ENCODE measurements at places on chromosomes 7 and 10.

DNA sequence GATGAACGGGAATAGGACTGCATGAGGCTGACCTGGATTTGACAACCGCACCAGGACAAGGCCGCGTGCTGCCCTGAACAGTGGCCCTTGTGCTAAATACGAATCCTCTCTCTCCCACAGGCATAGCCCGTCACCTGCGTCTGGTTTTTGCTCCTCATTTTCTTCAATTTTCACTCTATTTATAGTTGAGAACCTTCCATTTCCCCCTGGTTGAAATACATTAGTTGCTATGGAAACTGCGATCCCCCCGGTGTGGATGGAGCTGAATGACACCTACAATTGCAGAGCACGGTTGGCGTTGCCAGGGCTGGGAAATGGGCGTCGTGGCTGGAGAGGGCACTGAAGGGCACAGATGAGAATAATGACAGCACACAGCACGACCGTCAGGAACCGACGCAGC is 158.6 kb upstream of the PITRM1 start:
- DNase-seq: no peak

- DNase-seq: no peak
Measured at GRCh38 chr7:117237646-117238045, 85.2 kb downstream of the WNT2 start.

- DNase-seq: no peak
Measured at GRCh38 chr10:63666836-63667383, 145.7 kb downstream of the REEP3 start.

GRCh38 chr10:94186722-94187121 is 176.0 kb downstream of the NOC3L start:
- no peak for DNase-seq

DNA sequence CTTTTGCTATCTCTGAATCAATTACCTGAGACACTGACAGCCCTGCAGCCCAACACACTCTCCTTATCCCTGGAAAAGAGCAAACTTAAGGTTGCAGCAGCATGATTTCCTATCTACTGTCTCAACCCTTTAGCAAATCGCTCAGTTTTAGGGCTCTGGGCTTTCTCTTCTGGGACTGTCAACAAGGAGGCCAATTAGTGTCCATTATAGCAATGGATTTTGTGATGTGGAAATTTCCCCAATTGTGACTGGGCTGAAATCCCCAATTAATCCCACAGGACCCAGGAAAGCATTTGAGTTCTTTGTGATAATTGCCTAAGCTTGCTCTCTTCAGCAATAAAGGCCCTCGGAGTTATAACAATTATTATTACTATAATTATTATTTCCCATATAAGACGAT is 197.0 kb downstream of the ZNF438 start:
- no peak for DNase-seq

- no peak for DNase-seq
Measured at GRCh38 chr7:138720286-138720685, 19.1 kb upstream of the SVOPL start.

GRCh38 chr10:30396698-30397097 is 37.3 kb upstream of the MAP3K8 start:
- DNase-seq: no peak

DNA sequence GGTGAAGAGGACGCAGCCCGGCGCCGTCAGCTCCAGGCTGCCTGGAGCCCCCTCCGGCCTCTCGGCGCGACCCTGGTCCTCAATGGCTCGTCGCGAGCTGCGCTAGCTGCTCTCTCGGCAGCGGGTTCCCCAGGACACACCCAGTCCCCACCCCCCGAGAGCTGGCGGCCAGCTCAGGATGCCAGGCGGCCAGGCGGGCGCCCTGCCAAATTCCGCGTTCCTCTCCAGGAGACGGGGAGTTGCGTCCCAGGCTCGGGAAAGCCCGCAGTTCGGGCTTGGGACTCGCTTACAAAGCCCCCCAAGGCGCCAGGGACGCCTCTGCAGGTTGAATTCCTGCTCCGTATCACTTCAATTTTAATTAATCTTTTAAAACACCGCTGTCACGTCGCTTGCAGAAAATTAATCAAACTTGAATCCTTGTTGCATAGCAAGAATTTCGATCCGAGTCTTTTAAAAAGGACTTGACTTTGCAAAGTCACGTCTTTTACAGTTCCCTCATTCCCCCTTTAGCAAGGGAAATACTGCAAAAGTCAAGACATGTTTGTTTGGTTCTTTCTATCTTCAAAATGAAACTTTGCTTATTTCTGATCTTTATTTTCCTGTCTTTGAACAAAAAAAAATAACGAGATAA is 28.2 kb downstream of the SKIDA1 start:
- DNase-seq: no peak

- DNase-seq: no peak
Measured at GRCh38 chr10:104297697-104298660, 29.0 kb downstream of the GSTO2 start.

DNA sequence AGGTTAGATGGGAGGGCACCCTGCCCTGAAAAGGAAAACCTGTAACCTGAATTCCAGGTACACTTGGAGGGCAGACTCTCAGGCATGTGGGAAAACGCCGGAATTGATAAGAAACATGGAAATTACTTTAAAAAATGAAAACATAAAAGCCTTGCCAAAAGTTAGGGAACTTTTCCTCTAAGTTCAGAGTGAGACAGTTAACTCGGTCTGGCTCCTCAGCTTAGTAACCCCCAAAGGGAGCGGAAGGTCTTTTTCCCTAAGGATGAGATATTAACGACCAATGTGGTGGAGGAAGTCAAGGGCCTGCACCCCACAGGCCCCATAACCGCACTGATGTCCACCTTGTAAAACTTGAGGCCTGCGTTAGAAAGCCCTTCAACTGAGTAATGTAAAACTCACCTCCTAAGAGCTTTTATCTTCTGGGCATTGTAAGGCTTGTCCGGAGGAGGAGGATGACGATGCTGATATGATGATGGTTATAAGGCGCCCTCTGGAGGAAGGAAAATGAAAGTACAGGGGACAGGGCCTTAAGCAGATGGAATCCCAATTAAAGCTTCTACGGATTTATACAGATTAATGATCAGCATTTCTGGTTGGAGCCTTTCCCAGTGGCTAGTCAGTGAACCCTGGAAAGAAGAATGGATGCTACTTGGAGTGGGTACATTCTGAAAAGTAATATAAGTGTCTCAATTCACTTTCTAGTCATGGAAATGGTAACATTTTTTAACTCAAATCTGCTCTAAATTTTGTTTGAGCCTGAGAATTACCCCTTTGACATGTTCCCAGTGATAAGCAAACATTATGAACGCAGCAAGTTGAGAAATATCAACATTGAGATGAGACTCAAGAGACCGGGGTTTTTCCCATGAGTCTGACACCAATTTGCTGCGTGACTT is 694 bp downstream of the COL1A2 start:
- peak; percentile 23 for DNase-seq

DNA sequence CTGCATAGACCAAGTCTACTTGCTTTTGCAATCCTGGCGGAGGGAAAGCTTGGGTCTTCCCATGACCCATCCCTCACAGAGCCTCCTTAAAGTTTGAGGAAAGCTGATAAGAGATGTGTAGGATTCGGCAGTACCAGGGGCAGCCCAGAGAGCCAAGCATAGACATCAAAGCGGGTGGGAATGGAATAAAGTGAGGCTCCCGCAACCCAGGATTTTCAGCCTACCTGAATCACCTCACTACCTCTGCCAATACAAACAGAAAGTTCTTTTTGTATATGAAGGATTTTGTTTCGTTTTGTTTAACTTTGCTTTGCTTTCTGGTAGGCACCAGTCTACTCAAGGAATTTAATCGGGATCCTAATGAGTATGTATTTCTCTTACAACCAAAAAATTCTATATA is 451.7 kb downstream of the PLXNA4 start:
- DNase-seq: no peak

DNA sequence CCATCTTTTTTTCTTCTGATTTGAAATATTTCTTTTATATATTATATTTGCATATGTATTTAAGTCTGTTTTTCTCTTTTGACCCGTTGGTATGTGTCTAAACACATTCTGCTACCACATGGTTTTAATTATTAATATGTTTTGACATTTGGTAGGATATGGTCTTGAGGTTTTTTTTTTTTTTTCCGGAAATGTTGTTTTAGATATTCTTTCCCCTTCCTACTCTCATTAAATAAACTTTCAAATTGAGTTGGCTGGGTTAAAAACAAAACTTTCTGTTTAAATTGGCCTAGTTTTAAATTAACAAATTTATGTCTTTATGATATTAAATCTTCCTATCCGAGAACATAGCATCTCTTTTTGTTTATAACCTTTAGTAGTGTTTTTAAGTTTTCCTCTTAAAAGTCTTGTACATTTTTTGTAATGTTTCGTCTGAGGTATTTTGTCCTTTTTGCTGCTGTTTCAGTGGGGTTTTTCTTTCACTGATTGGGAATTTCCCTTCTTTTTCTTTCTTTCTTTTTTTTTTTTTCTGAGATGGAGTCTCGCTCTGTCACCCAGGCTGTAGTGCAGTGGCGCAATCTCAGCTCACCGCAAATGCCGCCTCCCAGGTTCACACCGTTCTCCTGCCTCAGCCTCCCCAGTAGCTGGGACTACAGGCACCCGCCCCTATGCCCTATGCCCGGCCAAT is 25.4 kb downstream of the STAM start:
- peak; percentile 67 for DNase-seq

GRCh38 chr7:33722383-33723101 is 182.8 kb upstream of the BMPER start:
- DNase-seq: no peak

DNA sequence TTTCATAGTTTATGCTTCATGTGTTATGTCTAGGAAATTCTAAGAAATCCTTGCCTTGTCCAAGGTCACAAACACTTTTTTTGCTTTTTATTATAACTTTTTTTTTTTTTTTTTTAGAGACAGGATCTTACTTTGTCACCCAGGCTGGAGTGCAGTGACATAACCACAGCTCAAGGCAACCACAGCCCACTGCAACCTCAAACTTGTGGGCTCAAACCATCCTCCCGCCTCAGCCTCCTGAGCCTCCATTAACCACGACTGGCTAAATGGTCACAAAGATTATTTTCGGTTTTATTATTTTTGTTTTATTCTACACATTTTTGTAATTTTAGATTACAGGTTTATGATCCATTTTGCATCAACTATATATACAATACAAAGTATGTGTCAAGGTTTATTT is 7.1 kb upstream of the FAM204A start:
- no peak for DNase-seq

DNA sequence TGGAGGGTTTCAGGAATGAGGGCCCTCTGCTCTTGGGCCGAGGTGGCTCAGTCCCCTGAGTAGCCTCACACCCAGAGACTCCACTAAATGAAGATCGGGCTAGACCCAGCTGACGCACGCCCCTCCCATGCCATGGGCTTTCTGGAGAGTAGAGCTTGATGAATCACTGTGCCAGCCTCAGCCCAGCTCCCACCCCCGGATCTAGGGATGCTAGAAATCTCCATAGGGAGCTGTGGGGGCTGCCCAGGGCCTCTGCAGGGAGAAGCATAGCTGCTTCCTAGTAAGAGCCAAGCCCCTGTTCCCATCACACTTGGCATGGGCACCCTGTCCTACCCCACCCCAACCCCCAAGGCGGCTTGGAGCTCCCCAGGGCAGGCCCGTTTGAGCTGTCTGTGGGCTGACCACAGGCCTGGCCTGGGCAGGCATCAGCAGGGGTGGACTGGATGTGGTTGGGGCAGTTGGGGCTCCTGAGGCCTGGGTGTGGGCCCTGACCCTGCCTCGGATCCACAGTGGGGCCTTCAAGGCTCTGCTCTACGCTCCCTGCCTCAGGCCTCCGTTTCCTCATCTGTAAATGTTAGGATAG is 121.2 kb downstream of the ZMIZ1 start:
- no peak for DNase-seq

- DNase-seq: peak; percentile 38
Measured at GRCh38 chr7:139618482-139619366, 95.2 kb downstream of the CLEC2L start.

DNA sequence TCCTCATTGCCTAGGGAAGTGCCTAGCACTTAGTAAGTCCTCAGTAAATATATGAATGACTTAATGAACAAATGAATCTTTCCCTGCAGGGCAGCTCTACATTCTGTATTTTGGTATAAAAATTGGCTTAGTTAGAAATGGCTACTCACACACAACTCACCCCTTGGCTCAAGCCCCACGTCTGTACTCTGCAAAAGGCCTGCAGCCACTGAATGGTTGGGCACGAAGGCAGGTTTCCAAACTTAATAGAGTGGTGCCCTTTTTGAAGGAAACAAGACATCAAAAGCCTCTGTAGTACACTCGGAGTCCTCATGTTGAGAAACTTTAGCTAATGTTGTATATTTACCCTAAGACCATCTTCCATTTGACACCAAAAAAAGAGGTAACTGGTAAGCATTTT is 36.6 kb downstream of the CRHR2 start:
- DNase-seq: no peak

DNA sequence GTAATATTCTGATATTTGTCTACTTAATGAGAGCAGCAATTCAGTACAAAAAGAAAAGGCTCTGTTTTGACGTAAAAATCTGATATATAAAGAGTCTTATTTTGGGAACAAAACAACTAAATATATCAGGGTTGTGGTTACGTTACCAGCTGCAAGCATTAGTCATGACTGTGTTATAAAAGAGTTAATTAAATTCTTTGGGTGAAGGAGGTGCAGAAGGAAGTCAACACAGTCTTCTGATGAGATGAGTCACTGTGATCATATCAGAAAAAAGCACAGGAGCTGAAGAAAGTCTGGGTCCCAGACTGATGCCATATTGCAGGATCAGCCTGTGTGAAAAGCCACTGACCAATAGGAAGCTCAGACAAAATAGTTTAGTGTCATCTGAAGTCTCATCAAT is 234.3 kb upstream of the TEX47 start:
- DNase-seq: no peak

DNA sequence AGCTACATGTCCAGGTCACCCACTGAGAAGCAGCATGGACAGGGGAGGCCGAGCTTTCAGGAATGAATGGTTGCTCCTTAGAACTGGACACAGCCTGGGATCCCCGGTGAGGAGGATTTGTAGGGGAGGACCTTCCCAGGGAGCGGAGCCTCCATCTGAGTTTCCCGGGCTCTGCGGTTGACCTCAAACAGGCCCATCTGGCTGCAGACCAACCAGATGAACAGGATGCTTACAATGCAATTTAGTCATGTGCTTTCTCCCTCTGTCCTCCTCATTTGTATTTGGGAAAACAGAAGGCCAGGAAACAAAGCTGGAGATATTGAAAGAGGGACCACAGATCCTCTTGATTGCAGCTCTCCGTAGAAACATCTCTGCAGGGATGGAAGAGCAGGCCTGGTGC is 104.8 kb downstream of the EMX2 start:
- no peak for DNase-seq

DNA sequence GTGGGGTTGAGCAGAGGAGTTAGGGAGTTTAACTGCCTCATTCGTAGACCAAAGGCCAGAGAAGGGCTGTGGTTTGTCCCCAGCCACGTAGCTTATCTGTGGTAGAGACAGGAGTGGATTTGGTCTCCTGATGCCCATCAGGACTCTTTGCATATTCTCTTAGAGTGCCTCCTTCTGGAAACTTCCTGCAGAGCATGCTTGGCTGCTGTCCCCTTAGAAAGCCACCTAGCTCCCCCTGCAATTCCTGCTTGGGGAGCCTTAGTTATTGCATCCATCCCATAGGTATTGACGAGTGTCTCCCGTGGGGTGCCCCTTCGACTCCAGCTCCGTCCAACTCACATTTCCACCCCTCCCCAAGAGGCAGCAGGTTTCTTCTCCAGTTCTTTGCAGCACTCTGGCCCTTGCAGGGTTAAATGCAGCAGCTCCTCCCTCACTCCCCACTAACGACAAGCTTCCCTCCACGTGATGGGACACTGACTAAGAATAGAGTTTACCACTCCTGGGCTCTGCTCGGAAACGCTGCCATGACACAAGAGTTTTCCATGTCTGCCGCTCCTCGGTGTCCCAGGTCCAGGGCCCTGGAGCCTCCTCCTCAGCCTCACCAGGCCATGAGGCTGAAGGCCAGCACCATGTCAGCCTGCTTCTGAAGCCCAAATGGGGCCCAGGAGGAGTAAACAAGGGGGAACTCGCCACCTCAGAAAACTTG is 147.8 kb upstream of the UNC5B start:
- no peak for DNase-seq

- no peak for DNase-seq
Measured at GRCh38 chr7:77223261-77223660, 23.6 kb upstream of the FGL2 start.

All from CD4-positive, alpha-beta T cell treated with Interleukin-1 beta for 1 hour (primary cell).